NCI-H446 treated with DMSO at 0.1 percent for 48 hours (cell line): ENCODE measurements at places on chromosomes 4 and X.

- no peak for DNase-seq
These were observed at the start of gene KLF8 for GRCh38 chrX:56232221-56233082. TSS of gene KLF8 (plus strand) at chrX:56232356. CDS start at chrX:56233335, 979 bp downstream.

DNA sequence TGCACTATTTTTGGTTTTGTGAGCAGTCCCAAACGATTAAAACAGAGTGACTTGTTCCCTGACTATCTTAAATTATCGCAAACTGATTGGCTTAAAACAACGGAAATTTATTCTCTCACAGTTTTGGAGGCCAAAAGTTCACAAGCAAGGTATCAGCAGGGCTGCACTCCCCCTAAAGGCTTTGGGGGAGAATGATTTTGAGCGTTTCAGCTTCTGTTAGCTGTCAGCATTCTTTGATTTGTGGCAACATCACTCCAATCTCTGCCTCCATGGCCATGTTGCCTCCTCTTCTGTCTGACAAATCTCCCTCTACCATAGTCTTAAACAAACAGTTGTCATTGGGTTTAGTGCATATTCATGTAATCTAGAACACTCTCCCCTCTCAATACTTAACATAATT, 459.6 kb upstream of the ATOH1 start:
- no peak for DNase-seq

- no peak for DNase-seq
These were observed 32.7 kb downstream of the CC2D2A start for GRCh38 chr4:15502384-15502783.

DNA sequence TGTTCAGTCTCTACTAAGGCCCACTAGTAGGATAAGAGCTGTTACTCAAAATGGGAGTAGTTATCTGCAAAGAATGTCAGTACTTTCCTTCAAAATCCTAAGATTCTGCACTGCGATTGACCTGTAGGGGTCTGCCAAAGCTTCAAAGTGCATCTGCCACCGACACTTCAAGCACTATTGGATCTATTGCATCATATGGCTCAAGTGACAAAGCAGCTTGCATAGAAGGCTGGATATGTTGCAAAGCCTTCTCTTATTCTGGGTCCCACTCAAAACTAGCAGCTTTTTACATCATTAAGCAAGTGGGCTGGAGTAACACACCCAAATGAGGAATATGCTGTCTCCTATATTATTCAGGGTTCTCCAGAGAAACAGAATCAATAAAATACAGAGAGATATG, 115.4 kb upstream of the EMCN start:
- no peak for DNase-seq

GRCh38 chr4:107843391-107843790, 18.7 kb downstream of the SGMS2 start:
- no peak for DNase-seq
